MG63 (cell line): ENCODE measurements at places on chromosomes 6 and 20. TPM values are rescaled to one million over a fixed set of nuclear protein-coding genes. Genes with fewer than 3 reads are reported as not detected.

GRCh38 chr6:111989743-111990142 lies 64.2 kb upstream of the CCN6 start:
- DNase-seq, result no peak

GRCh38 chr20:59939879-59940128 lies 301 bp downstream of the PPP1R3D start:
- no peak for DNase-seq

- DNase-seq, result no peak
Measured at GRCh38 chr20:10172998-10173655, 45.5 kb upstream of the SNAP25 start.

DNA sequence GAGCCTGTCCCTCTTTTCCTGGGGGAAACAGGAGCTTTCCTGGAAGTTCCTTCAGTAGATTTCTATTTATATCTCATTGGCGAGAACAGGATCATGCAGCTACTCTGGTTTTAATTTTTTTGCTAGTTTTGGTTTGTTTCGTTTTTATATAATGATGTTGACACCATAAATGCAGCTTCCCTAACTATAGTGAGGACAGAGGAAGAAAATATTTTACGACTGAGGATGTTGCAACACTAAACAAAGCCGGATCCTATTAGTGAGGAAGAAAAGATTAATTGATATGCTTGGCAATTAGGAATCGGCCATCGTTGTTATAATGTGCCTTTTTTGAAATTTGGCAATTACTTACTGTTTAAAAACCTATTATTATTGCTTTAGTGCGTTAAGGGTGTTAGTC lies 16.6 kb downstream of the KDM1B start:
- DNase-seq, result no peak

- no peak for DNase-seq
Measured at GRCh38 chr6:137362878-137363804, 131.1 kb downstream of the OLIG3 start.

GRCh38 chr6:169864148-169865020 lies 113.0 kb downstream of the ERMARD start:
- DNase-seq, result no peak

The VGLL2 gene
- total RNA-seq, result not detected in 2 replicates

The MPIG6B gene
- not detected in 2 replicates for total RNA-seq

The LY86 gene
- total RNA-seq, result not detected in 2 replicates

The NRN1 gene
- total RNA-seq, result 36.5 and 44.1 TPM in 2 replicates

The ERVFRD-1 gene
- total RNA-seq, result not detected in 2 replicates

The SEMG1 gene
- not detected in 2 replicates for total RNA-seq

The PSMB1 gene
- total RNA-seq, result 959 and 1,335 TPM in 2 replicates
